T-helper 1 cell treated with Interleukin-12 subunit alpha and Interleukin-12 subunit beta and Interleukin-4 antibody, amounts not matched to agents 30 ng/mL and 1 ng/mL, for 36 hours (primary cell): ENCODE measurements at places on chromosomes 2 and 18. TPM values are rescaled to one million over a fixed set of nuclear protein-coding genes. Genes with fewer than 3 reads are reported as not detected.

ST8SIA5 gene
- 0.32 TPM in 1 of 2 replicates, not detected in the other for total RNA-seq

RUFY4 gene
- total RNA-seq = 3.2 and 3.3 TPM in 2 replicates

HOXD3 gene
- not detected in 2 replicates for total RNA-seq

UGT1A6 gene
- total RNA-seq = not detected in 2 replicates

MOGAT1 gene
- total RNA-seq = not detected in 2 replicates
